ENCODE measurements at places on chromosomes 7 and 10.

- DNase-seq, result peak; percentile 26
Observed at GRCh38 chr10:84424731-84425167, 96.4 kb downstream of the CCSER2 start.

DNA sequence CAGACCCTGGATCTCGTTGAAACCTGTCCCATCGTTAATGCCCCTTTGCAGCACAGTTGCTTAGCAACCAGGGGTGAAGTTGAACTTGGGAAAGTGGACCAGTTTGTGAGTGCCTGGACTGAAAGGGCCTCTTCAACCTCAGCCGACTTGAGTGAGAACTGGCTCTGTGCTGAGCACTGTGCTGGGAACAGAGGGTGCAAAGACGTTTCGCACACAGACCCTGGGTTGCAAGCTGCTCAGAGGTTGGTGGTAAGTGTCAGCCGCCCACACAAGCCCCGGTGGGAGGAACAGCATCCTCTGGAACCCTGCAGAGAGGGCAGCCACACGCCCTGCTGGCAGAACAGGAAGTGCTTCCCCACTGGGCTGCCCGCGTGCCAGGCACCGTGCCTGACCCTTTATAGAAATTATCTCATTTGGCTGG, 89.2 kb downstream of the CARD11 start:
- peak; percentile 45 for DNase-seq

- DNase-seq, result no peak
Observed at GRCh38 chr10:61635932-61636331, 26.8 kb upstream of the CABCOCO1 start.

GRCh38 chr10:123882681-123883445, 8.7 kb downstream of the CPXM2 start:
- no peak for DNase-seq

DNA sequence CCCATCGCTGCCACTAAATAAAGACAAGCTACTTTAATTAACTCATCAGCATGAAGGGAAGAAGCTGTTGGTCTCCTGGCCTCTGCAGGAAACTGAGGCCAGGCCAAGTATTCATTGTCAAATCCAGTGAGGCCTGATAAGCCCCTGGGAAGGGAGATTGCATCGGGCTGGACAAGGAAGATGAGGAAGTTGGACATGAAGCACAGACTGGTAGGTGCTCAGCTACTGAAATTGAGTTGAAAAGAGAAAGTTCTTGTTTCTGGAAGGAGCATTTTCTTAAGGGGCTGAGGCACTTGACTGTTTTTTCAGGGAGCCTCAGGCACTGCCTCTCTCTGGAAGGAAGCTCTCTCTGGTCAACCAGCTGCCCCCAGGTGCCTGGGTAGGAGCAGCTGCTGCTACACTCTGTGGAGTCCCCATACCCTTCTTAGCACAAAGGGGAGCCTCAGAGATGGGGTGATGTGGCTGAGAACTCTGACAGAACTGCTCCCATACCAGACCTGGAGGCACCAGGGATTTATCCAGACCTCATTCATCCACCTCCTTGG, 90.3 kb upstream of the IKZF1 start:
- DNase-seq, result no peak

GRCh38 chr10:71999360-72000072, 35.3 kb downstream of the CHST3 start:
- no peak for DNase-seq

GRCh38 chr10:124092860-124093773, at the start of gene CHST15:
Gene CHST15 (minus strand): TSS chr10:124093598. CDS start chr10:124046212, 47,386 bp downstream.
- DNase-seq, result peak; percentile 3

- no peak for DNase-seq
Observed at GRCh38 chr10:122154545-122155366, 116.3 kb upstream of the BTBD16 start.

DNA sequence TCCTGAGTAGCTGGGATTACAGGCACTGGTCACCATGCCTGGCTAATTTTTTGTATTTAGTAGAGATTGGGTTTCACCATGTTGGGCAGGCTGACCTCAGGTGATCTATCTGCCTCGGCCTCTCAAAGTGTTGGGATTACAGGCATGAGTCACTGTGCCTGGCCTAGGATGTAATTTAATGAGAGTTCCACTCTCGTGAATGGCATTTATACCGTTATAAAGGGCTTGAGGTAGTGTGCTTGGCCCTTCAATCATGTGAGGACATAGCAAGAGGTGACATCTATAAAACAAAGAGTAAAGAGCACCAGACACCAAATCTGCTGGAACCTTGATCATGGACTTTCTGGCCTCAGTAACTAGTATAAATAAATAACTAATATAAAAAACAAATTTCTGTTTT, 93.5 kb upstream of the PPP1R9A start:
- DNase-seq, result no peak

DNA sequence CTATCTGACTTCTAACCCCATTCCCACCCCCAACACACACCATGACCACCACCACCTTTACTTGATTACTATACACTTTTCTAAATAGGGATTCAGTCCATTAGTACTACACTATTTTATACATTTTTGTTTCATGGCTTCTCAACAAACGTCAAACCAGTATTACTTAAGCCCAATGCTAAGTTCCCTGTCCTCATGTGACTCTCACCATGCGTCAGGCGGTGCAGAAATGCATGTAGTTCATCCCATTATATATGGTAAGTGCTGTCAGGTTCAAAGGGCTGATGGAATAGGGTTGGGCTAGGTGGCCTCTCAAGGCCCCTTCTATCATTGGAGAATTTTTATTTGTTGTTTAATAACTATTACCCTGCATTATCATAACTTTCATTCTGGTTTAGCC, 19.5 kb upstream of the VPS41 start:
- no peak for DNase-seq

GRCh38 chr10:89829887-89830269, 128.5 kb downstream of the KIF20B start:
- no peak for DNase-seq

- DNase-seq, result no peak
Observed at GRCh38 chr7:143953421-143953820, 1.2 kb upstream of the OR2F1 start.

DNA sequence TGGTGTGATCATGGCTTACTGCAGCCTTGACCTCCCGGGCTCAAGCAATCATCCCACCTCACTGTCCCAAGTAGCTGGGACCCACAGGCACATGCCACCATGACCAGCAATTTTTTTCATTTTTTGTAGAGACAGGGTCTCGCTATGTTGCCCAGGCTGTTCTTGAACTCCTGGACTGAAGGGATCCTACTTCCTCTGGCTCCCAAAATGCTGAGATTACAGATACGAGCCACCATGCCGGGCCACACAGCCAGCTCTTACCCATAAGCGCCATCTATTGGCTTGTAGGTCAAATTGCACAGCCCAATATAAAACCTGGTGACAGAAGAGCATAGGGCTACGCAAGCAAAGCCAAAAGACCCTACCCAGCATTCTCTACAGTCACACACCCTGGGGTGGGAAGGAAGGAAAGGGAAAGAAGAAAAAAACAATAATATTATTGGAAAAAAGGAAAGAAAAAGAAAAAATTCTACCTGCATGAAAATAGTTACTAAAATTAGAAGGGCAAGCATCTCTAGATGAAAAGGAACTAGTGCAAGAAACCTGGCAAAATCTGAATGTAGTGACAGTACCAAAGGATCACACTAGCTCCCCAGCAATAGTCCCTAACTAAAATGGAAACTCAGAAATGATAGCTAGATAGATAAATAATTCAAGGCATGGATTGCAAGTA, 29.4 kb upstream of the AMPH start:
- peak; percentile 15 for DNase-seq

DNA sequence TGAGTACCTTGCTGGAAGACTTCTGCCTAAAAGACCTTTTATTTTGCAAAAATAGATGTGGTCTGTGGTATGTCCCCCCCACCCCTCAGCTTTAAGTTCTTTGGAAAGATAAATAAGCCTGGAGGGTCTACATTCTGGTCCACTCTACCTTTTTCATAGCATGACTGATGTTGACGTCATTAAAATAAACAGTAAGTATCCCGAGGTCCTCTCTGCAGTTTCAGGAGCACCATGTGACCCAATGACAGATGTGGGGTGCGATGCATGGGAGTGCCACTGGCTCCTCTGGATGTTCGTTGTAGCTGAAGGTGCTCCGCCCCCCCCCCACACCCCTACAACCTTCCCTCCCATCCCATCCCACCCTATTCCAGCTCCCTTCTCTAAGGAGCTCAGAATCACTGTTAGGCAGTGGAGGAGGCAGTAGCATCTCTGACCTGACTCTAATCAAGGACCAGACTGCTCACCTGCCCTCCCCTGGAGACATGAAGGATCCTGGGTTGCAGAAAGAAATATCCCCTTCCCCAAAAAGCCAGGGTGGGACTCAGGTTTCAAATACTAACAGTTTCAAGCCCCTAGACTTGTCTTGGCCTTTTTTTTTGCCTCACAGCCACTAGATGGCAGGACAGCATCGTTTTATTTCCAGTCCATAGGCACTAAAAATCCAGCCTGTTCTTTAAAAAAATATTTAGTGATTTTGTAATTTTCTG, 25.1 kb downstream of the CASP7 start:
- peak; percentile 14 for DNase-seq

- DNase-seq, result no peak
Observed at GRCh38 chr10:21512573-21513404, 12.7 kb downstream of the SKIDA1 start.

- DNase-seq, result no peak
Observed at GRCh38 chr10:85643845-85644525, 722.6 kb downstream of the GRID1 start.

GRCh38 chr10:30882281-30882680, 149.4 kb downstream of the ZNF438 start:
- no peak for DNase-seq

- DNase-seq, result no peak
Observed at GRCh38 chr7:564176-564865, 44.7 kb upstream of the PDGFA start.

- no peak for DNase-seq
Observed at GRCh38 chr10:93075369-93076221, 1.9 kb downstream of the CYP26A1 start.

GRCh38 chr10:102635377-102635776, 8.9 kb upstream of the TRIM8 start:
- no peak for DNase-seq
